ENCODE measurements at places on chromosomes 3 and 15.

- no peak for DNase-seq
These were observed 455.3 kb upstream of the PDZRN3 start for GRCh38 chr3:74080056-74080461.

- DNase-seq: no peak
These were observed 23.9 kb downstream of the CRTAP start for GRCh38 chr3:33137691-33138090.

GRCh38 chr3:189680723-189681122 is 49.5 kb downstream of the TP63 start:
- no peak for DNase-seq

GRCh38 chr3:98583766-98584165 is 9.6 kb downstream of the CPOX start:
- DNase-seq: no peak

DNA sequence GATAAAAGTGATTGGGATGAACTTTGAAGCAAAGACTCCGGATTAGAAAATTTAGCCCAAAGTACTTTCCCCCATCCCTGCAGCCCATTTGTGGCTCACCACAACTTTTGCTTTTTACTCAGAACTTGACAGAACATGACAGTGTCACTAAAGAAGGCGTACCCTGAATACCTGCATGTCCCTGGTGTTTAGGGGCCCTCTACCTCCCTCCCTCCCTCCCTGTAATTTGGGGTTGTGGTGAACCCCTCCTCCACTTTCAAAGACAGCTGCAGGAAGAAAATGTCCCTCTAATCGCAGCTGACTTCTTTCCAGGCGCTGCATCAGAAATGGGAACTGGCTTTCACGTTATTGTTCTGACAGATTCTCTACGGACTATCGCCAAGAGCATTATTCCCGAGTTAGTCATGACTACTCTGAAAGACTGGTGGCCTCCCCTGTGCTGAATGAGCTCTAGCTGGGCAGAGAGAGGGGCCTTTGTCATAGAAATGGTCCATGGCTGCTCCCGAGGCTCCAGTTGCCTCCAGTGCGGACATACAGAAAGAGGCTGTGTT is 93.2 kb upstream of the ARHGEF3 start:
- no peak for DNase-seq

- no peak for DNase-seq
These were observed 8.7 kb upstream of the P2RY12 start for GRCh38 chr3:151393146-151393830.

GRCh38 chr15:60419753-60420152 is 22.0 kb upstream of the ANXA2 start:
- DNase-seq: no peak

DNA sequence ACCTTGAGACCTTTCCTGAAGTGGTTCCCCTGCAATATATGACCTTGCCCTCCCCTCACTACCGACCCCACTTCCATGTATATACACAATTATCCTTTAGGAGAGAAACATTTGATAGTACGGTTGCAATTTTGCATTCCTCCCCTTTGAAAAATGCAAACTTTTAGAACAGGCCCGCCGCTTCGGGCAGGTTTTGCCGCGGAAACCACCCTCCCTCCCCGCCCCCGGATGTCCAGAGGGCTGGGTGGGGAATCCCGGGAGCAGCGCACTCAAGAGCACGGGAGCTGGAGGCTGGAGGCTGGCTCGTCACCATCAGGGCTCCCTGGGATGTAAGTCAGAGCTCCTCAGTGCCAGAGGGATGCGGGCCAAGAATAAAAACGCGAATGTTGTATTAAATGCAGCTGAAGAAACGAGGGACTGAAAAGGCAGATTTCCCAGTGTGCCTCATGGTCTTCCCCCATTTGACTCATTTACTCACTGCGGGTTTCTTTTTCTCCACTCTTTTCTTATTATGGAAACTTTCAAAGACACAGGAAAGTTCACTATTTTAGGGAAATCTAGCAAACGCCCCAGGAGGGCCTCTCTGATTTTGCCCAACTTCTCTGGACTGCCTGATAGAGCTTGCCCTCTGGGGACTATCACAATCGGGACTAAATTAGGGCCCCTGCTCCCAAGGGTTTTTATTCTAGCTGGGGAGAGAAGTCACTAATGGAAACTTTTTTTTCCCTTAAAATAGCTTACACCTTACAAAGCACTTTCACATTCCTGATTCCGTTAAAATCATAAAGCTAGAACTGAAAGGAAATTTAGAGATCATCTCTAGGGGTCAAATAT is 2.9 kb upstream of the USP3 start:
- DNase-seq: no peak

- no peak for DNase-seq
These were observed 83.6 kb downstream of the NSUN3 start for GRCh38 chr3:94146455-94146854.

DNA sequence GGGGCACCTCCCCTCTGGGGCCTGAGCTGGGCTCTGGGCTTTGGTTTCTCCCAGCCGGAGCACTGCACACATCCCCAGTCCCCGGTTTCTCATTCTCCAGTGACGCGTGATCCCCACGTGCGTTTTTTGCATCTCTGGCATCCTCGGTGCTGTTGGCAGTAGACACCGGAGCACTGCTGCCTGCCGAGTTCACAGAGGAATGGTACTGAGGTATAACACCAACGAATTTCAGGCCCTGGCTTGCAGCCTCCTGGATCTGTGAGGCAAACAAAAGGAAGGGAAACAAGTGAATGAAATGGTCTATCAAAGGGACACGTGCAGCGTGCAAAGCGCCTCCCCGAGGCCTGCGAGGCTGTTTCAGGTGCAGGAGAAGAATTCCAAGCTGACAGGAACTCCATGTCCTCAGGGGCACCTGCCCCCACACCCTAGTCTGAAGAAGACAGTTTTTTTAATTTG is 112.9 kb downstream of the OXNAD1 start:
- no peak for DNase-seq

GRCh38 chr3:188979669-188980310 is 192.0 kb upstream of the TPRG1 start:
- no peak for DNase-seq

- no peak for DNase-seq
These were observed 193.4 kb downstream of the SLC9A9 start for GRCh38 chr3:143654906-143655305.

- DNase-seq: no peak
These were observed 30.1 kb upstream of the TIMP4 start for GRCh38 chr3:12188681-12189287.

GRCh38 chr3:174414902-174415301 is 444.2 kb upstream of the NAALADL2 start:
- no peak for DNase-seq

- DNase-seq: no peak
These were observed 211.4 kb downstream of the ITPR1 start for GRCh38 chr3:4704552-4704951.

DNA sequence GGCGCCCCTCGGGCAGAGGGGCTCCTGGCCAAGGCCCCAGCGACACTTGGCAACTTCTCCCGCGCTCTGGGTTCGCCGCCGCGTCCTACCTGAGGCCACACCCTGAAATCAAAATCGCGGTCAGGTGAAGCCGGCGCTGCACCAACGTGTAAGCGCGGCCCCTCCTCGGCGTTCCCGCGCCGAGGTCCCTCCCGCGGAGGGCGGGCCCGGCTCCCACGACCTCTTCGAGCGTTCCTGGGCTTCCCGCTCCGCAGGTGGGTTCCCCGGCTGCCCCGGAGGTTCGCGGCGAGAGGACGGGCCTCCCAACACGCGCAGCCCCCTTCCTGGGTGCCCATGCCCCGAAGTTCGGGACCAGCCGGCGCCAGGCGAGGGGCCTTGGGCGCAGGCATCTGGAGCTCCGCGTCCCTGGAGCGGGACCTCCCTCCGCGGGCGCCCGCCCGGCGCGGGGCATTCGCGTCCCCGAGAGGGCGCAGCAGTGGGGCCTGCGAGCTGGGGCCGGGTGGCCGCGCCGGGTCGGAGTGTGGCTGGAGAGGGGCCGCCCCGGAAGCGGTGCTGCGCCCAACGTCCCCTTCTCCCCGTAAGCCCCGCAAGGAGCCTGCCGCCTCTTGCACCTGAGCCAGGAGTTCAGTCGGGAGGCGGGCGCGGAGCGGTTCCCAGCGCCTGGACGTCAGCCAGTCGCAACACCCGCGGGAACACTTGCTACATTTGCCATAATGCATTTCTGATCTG is 13.7 kb downstream of the PAK6 start:
- no peak for DNase-seq

DNA sequence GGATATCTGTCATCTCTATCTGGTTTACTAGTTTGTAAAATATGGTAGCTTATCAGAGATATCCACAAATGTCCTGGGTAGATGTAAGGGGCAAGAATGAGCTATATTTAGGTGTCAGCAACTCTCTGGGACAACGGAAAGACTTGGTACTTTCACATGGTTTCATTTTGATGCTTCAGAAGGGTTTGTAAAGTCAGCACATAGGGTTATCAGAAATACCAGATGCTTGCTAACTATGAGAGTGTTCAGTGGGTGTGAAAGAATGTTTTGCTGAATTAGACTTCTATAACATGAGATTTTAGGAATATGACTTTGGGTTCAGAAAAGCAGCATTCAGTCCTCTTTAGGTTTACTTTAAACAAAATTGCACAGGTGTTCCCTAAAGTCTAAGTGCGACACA is 466.5 kb upstream of the PDZRN3 start:
- DNase-seq: no peak

- DNase-seq: no peak
These were observed 46.4 kb downstream of the LRIG1 start for GRCh38 chr3:66454464-66454859.

DNA sequence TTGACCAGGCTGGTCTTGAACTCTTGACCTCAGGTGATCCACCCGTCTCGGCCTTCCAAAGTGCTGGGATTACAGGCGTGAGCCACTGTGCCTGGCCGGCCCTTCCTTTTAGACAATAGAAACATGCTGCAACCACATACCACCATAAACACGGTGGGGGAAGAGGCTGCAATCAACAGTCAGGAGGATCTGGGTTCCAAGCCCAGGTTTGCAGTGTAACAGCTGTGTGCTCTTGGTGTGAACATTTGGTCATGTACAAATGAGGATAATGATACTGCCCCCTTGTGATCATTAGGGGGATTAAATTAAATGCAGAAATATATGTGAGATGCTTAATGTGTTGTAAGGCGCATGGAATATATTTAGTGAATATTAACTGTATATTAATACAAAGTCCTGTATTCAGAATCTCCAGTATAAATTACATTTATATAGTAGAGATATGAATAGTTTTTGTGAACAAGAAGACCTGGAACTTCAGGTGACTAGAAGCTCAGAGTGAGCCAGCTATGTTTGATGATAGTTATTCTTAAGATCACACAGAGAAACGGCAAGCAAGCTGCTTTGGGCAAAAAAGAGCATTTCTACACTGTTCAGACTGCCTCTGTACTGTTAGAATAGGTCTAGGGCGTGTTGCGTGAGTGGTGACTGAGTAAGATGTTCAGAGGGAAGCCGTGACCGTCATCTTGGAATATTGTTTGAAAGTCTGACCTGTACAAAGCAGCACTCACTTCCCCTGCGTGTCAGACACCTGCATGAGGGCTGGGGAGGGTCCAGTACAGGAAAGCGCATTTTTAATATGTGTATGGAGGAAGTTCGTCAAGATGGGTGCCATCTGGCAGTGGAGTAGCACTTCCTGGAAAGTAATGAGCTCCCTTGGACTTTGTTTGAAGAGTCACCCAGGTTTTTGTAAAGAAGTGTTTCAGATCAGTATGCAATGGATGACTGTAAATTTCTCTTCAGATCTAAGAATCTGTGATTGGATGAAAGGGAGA is 125.8 kb downstream of the PGPEP1L start:
- DNase-seq: no peak

DNA sequence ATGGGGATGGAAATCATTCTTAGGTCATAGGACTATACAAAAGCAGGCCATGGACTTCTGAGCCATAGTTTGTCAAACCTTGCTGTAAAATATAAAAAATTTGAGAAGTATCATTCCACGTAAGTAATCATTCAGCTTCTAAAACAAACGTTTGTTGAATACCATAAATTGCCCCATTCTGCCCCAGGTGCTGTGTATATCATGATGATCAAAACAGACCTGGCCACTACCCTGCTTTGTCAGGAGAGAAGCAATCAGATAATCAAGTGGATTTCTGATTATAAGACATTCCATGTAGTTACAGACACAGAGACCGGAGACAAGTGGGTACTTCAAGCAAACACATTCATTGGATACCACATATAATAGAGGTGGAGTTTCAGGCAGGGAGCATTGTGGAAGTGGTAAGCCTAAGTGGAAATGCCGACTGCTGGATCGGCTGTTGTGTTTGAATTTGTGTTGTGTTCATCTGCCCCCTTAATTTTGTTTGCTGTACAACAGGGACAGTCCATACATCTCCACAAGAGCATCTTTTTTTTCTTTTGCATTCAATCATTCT is 61.7 kb downstream of the TGFBR2 start:
- no peak for DNase-seq

DNA sequence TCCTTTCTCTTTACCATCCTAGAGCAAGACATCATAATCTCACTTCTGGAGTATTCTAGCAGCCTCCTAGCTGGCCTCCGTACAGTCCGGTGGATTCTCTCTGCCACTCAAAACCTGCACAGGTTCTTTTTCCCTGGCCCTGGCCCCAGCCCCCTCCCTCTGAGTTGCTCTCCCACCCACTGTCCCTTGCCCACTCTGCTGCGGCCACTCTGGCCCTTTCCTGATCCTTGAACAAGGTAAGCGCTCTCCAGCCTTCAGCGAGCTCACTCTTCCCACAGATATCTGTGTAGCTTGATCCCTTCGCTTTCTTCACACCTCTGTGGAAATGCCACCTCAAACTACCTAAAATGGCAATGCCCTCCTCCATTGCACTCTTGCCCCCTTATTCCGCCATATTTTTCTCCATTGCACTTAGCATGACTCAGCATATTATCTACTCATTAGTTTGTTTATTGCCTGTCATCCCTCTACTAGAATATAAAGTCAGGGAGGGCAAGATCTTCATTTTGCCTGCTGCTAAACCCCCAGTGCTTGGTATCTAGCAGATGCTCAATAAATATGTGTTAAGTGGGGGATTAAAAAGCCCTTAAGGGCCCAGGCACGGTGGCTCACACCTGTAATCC is 65.6 kb upstream of the ATP13A3 start:
- no peak for DNase-seq

DNA sequence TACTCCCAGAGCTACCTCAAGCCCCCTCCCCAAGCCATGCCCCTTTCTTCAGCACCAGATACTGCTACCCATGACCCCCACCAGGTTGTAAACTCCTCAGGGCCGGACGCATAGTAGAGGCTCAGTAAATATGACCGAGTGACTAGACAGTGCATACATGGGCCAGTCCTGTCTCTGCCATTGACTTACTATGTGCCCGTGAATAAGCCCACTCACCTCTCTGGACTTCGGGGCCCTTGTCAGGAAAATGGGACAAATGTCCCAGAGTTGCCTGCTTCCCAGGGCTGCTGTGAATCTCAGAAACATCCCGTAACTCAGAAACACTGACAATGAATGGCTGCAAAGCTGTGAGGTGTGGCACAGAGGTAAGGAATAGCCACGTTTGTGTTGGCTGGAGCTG is 48.2 kb upstream of the FGD5 start:
- no peak for DNase-seq

DNA sequence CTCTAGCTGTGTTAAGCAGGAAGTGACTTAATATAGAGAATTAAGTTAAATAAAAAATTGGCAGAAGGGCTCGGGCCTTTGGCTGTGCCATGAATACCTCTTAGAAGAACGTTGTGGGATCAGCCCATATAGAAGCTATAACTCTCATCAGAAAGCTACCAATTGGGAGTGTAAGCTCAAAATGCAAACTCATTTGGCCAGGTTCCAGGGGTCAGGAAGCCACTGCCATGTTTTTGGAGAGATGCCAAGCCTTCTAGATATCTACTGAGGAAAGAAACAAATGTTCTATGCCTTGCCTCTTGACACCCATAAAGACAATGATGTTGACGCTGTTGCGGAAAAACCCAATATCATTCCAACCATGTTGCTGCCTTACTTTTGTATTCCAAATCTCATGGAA is 475.2 kb upstream of the TGFBR2 start:
- no peak for DNase-seq

- DNase-seq: no peak
These were observed 556.1 kb downstream of the SI start for GRCh38 chr3:164522073-164522763.
